ENCODE measurements at places on chromosomes 6 and 20.

DNA sequence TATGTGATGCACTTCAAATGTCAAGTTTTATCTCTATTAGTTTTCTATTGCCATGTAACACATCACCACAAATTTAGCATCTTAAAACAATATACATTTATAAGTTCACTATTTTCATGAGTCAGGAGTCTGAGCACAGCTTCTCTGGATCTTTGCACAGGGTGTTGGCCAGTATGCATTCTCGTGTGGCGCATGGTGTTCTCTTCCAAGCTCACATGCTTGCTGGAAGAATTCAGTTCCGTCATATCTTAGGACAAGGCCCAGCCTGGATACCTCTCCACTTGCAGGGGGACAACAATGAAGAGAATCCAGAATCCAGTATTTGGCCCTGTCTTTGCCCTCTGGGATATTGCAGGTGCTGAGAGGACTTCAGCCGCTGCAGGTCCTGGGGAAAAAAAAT is 51.0 kb upstream of the ECI2 start:
- DNase-seq: no peak

GRCh38 chr20:43191946-43192863 is 2.5 kb upstream of the PTPRT start:
- no peak for DNase-seq

- DNase-seq: no peak
Observed at GRCh38 chr6:5241252-5241651, 19.5 kb downstream of the LYRM4 start.

GRCh38 chr20:8457978-8458377 is 325.9 kb downstream of the PLCB1 start:
- no peak for DNase-seq

Data from A172 (cell line).